H7 (cell line): ENCODE measurements at places on chromosomes 7 and 10. TPM values are rescaled to one million over a fixed set of nuclear protein-coding genes. Genes with fewer than 3 reads are reported as not detected.

FXYD4 gene
- total RNA-seq = not detected in 2 replicates

DMBT1 gene
- total RNA-seq = 0.04 and 0.10 TPM in 2 replicates

TAF3 gene
- total RNA-seq = 1.5 and 2.7 TPM in 2 replicates

TMEM196 gene
- 0.04 and 0.21 TPM in 2 replicates for total RNA-seq

SPDYE11 gene
- total RNA-seq = not detected in 2 replicates

FOXP2 gene
- total RNA-seq = 0.22 and 0.28 TPM in 2 replicates

MRLN gene
- total RNA-seq = not detected in 2 replicates

LIPK gene
- total RNA-seq = not detected in 2 replicates

GPER1 gene
- 0.14 and 0.63 TPM in 2 replicates for total RNA-seq

ASZ1 gene
- not detected in 2 replicates for total RNA-seq

P4HA1 gene
- total RNA-seq = 37.3 and 76.5 TPM in 2 replicates

CXCL12 gene
- 21.1 and 42.8 TPM in 2 replicates for total RNA-seq

TRIM24 gene
- total RNA-seq = 102 and 132 TPM in 2 replicates

GIMAP6 gene
- not detected in 2 replicates for total RNA-seq

OPALIN gene
- not detected in 2 replicates for total RNA-seq

SEMA3E gene
- total RNA-seq = 1.7 and 5.8 TPM in 2 replicates

VAX1 gene
- 0.62 and 0.81 TPM in 2 replicates for total RNA-seq

SPDYE8 gene
- not detected in 2 replicates for total RNA-seq

CYP17A1 gene
- total RNA-seq = not detected in 2 replicates

LRRC17 gene
- total RNA-seq = 1.0 TPM in 2 replicates

ZNF212 gene
- 9.7 and 10.7 TPM in 2 replicates for total RNA-seq

FAM149B1 gene
- total RNA-seq = 14.6 and 15.6 TPM in 2 replicates

LRRC4 gene
- 5.8 and 5.9 TPM in 2 replicates for total RNA-seq

DBF4 gene
- 62.6 and 72.8 TPM in 2 replicates for total RNA-seq

DPYSL4 gene
- 7.6 and 9.1 TPM in 2 replicates for total RNA-seq

VPS41 gene
- total RNA-seq = 12.3 and 22.2 TPM in 2 replicates

NEUROG3 gene
- total RNA-seq = 0.14 and 1.4 TPM in 2 replicates

ARHGAP19 gene
- total RNA-seq = 38.7 and 54.0 TPM in 2 replicates

MYH16 gene
- total RNA-seq = not detected in 2 replicates

AKR1C8 gene
- total RNA-seq = not detected in 2 replicates

IFIT1B gene
- not detected in 2 replicates for total RNA-seq

GPRIN2 gene
- 4.3 and 4.7 TPM in 2 replicates for total RNA-seq

ITPRID1 gene
- 0.18 and 0.24 TPM in 2 replicates for total RNA-seq

DHTKD1 gene
- 59.4 and 79.0 TPM in 2 replicates for total RNA-seq

OPN1SW gene
- total RNA-seq = not detected in 2 replicates

NANOS1 gene
- 2.4 and 7.8 TPM in 2 replicates for total RNA-seq

FAM25A gene
- not detected in 2 replicates for total RNA-seq

CALHM1 gene
- 0.07 TPM in 1 of 2 replicates, not detected in the other for total RNA-seq

TAS2R4 gene
- total RNA-seq = 0.17 and 0.63 TPM in 2 replicates

ZNF727 gene
- total RNA-seq = not detected in 2 replicates

MACC1 gene
- total RNA-seq = 0.21 and 0.67 TPM in 2 replicates

CDC14C gene
- total RNA-seq = 0.07 TPM in 1 of 2 replicates, not detected in the other

ZNRF2 gene
- 15.6 and 23.8 TPM in 2 replicates for total RNA-seq

GRID2IP gene
- 0.28 and 0.33 TPM in 2 replicates for total RNA-seq

UNCX gene
- not detected in 2 replicates for total RNA-seq

SRRM3 gene
- total RNA-seq = 7.0 and 7.6 TPM in 2 replicates
